CD4-positive, alpha-beta T cell (primary cell): ENCODE measurements at places on chromosomes 3 and 15.

- no peak for DNase-seq
Observed at GRCh38 chr3:11944052-11944673, 60.0 kb upstream of the SYN2 start.

DNA sequence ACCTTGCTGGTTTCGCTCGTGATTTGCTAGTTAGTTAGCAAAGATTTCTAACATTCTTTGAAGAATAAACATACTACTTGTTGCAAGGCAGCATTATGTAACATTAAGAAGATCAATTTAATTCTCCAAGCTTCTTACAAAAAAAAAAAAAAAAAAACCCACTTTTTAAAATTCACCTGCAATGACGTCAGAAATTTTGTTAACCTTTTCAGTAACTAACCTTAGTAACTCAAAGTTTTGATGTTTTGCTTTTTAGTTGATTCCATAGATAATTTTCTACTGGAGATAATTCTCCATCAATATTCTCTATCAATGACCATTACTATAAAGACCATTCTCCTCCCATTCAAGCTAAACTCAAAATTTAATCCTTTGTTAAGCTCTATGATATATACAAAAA lies 491.8 kb upstream of the TBL1XR1 start:
- DNase-seq, result no peak

- DNase-seq, result no peak
Observed at GRCh38 chr3:102081572-102082289, 232.4 kb downstream of the NFKBIZ start.

GRCh38 chr3:9111417-9111816 lies 138.0 kb downstream of the SRGAP3 start:
- DNase-seq, result no peak

DNA sequence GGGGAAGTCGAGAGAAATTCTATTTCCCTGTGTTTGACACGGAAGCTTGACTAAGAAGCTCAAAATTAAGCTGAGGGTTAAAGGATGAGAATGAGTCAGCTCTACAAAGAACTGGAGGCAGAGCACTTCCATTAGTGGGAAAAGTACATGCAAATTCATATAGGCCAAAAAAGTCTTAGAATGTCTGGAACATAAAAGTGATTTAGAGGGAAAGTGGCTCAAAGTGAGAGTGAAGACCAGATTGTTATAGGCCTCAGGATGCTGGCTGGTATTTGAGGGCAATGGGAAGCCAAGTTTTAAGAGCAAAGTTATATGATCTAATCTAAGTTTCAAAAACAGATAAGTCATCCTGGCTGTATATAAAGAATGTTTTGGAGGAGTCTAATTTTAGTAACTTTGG lies 857.3 kb downstream of the NAALADL2 start:
- no peak for DNase-seq

GRCh38 chr15:84905016-84905916 lies 20.8 kb downstream of the SLC28A1 start:
- no peak for DNase-seq

DNA sequence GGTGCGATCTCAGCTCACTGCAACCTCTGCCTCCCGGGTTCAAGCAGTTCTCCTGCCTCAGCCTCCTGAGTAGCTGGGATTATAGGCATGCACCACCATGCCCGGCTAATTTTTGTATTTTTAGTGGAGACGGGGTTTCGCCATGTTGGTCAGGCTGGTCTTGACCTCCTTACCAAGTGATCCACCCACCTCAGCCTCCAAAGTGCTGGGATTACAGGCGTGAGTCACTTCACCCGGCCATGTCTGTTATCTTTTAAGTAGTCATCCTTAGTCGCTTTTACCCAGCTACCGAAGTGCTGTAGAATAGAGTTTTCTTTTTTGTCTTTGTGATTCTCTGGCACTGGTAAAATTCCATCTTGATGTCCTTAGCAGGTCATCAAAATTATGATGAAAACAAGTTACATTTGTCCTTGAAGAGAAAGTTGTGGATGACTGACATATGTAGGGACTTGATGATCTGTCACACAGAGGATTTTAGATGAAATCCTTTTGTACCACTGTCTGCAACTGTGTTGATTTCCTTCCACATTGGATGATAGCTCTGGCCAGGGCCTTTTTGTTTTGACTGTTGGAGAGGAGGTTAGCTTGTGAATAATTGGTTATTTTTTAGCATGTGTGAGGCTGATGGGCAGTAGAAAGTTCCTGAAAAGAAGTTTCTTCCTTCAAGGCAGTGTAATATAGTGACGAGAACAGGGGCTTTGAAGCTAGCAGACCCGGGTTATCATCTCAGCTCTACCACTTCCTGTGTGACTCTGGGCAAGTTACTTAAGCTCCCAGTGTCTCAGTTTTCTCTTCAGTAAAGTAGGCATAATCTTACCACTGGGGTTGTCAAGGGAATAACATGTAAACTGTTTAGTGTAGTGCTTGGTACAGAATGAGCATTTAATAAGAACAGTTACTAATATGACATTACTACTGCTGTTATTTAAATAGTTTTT lies 18.8 kb downstream of the ATG7 start:
- no peak for DNase-seq

DNA sequence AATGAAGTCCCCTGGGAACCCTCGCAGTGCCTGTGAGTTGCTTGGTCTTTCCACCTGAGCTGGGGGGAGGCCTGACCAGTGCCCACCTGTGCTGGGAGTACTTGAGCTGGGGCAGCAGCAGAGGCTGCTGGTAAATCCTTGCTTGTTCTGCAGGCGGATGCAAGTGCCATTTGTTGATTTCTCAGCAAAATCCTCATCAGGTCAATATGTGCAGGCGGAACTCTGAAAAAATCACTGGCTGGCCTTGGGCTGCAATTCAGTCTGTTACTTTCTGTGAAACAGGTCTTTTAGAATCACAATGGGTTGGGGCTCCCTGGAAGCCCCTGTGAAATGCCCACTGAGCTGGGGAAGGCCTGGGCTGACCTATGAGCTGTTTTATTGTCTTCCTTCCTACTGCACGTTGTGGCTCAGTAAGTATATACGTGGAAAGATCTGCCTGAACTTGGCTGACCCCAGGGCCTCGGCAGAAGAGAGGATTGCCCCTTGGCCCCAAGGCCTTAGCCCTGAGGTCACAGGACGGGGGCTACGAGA lies 182.0 kb upstream of the RGMA start:
- DNase-seq, result no peak

DNA sequence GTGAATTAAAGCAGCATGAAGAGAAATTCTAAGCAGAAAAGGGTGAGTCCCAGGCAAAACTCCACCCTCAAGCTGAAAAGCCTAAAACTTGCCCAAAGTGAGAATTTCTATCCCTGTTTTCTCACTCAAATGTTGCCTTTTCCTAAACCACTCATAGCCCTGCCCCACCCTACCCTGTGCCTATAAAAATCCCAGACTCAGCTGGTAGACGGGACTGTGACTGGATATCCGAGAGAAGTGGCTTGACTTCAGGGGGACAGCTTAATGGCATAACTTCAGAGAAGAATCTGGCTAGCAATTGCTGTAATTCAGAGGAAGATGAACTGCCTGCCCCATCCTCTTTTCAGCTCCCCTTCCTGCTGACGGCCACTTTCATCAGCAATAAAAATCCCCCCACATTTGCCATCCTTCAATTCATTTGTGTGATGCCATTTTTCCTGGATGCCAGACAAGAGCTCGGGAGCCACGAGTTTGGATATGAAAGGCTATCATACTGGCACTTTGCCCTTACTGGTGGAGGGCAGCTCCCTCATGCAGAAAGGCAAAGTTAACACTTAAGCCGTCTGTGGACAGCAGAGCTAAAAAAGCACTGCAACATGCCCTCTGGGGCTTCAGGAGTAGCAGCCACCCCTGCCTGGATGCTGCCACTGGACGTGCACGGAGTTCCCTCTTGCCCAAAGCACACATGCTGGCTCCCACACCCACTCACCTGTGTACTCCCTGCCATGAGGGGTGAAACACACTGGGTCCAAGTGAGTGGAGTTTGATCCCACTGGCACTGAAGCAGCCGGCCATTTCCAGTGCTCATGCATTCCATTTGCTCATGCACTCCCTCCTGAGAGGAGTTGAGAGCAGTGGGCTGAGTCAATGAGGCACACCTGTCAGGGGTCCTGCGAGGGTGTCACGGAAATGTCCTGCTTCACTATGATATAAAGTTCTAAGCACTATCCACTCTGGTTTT lies 670.6 kb downstream of the PLOD2 start:
- no peak for DNase-seq

DNA sequence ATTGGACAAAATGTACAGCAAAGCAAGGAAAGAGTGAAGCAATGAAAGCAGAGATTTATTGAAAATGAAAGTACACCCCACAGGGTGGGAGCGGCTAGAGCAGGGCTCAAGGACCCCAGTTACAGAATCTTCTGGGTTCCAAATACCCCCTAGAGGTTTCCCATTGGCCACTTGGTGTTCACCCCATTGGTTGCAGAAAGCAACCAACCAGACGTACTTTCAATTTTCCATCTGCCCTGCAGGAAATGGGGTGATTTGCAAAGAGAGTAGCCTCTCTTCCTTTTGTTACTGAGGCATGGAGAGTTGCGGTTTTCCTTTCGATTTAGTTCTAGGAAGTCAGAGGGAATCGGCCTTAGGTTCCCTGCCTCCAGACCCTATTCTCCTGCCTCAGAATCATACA lies 2.4 kb downstream of the PML start:
- DNase-seq, result no peak

DNA sequence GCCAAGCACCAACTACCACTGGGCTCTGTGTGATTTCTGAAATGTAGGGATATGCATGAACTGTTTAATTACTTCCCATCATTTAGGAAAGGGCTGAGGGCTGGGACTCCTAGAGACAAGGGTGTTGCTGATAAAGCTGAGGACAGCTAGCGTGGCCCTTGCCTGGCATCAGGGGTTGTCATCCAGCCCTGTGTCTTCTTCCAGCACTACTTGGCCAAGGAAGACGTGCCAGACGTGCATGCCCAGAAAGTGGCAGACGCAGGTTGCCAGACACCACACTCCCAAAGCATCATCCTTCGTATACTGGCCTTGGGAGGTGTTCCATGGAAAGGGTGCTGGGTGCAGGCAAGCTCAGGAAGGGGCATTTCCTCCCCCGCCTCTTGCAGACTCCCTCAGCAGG lies 64.8 kb downstream of the LRIG1 start:
- DNase-seq, result no peak

DNA sequence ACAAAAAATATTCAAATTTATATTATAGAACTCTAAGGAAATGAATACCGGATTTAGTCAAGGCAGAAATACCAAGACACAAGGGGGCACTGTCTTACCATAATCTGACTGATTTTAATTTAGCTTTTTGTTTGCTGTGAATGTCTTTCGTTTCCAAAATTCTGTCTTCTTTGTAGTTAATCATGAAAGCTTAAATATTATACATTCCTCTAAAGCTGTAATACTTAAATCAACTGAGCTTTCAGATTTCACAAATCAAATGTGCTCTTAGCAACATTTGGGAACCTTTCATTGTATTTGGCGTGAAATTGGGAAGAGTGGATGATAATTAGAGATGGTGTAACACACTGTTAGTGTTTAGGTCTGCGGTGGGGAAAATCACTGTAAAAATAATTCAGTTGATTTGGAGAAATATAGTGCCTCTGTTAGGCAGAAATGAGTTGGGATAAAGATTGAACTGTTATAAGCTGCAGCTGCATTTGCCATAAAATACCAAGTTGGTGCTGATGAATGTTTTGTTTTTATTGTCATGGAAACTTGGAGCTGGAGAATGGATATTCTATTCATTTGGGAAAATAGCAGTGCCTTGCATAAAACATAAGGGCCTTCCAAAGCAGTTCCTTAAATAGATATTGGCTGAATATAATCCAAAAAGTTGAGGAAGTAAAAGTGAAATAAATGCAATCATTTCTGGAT lies 228.2 kb downstream of the TCF12 start:
- no peak for DNase-seq

GRCh38 chr15:47331829-47332393 lies 385.4 kb upstream of the SEMA6D start:
- DNase-seq, result no peak

DNA sequence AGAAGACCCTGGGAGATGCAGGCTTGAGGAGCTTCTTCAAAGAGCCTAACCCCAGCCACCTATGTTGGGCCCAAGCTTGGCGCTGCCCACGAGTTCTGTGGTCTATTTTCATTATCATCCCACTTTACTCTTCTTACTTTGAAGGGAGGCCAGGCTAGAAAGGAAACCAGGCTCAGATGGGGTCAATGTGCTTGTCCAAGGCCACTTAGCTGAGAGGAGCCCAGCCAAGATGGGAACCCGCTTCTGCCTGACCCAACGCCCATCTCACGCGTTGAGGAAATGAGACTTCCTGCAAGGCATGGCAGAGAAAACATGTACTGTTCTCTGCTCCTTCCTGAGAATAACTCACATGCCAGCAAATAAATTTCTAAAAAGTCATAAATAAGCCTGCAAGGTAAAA lies 486.3 kb upstream of the PROK2 start:
- no peak for DNase-seq

DNA sequence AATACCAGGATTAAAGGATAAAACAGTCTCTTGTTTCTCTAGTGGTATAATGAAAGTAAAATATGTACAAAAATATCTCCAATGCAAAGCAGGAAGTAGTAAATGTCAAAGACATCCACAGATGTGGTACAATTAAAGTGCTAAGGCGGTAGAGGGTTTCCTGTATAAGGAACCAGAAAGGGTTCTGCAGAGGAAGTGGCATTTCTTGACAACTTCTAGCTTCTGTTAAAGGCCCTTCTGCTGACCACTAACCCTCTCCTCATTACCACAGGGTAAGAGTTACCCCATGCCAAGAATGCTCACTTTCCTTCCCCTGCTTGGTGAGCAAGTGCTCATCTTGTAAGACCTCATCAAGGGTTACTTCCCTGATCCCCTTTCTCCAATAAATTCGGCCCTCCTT lies 883.6 kb upstream of the NR2F2 start:
- no peak for DNase-seq

DNA sequence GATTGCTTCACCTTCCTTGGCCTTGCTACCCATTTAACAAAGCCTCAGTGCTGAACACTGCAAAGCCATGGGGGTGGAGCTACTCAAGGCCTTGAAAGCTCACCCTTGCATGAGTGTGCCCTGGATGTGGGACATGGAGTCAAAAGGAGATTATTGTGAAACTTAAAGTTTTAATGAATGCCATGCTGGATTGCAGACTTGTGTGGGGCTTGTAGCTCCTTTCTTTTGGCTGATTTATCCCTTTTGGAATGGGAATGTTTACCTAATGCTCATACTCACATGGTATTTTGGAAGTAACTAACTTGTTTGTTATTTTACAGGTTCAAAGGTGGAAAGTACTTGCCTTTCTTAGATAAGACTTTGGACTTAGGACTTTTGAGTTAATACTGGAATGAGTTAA lies 538.5 kb upstream of the NECTIN3 start:
- DNase-seq, result no peak

DNA sequence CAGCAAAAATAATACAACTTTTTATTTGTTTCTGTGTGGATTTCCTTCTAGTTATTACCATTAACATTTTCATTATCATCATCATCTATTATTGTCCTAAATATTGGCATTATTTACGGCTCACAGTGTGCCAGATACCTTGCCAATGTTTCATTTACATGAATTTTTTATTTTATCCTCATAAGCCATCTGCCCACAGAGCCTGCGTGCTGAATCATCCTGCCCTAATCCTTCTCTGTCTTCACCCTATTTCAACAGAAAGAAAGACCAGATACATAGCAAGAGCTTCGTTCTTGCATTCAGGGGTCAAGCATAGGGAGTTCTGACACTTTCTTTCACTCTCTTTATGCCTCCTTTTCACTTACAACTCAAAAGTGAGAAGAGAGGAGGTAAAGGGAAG lies 82.0 kb downstream of the KCNMB2 start:
- DNase-seq, result no peak

- no peak for DNase-seq
Observed at GRCh38 chr3:183958775-183959174, 58.9 kb downstream of the ABCC5 start.
